ENCODE measurements at places on chromosomes 11 and 22.

- no peak for DNase-seq
These were observed 22.2 kb upstream of the ZNF143 start for GRCh38 chr11:9438611-9439010.

- peak; percentile 90 for DNase-seq
These were observed 657 bp upstream of the MAPK8IP2 start for GRCh38 chr22:50599816-50600455.

DNA sequence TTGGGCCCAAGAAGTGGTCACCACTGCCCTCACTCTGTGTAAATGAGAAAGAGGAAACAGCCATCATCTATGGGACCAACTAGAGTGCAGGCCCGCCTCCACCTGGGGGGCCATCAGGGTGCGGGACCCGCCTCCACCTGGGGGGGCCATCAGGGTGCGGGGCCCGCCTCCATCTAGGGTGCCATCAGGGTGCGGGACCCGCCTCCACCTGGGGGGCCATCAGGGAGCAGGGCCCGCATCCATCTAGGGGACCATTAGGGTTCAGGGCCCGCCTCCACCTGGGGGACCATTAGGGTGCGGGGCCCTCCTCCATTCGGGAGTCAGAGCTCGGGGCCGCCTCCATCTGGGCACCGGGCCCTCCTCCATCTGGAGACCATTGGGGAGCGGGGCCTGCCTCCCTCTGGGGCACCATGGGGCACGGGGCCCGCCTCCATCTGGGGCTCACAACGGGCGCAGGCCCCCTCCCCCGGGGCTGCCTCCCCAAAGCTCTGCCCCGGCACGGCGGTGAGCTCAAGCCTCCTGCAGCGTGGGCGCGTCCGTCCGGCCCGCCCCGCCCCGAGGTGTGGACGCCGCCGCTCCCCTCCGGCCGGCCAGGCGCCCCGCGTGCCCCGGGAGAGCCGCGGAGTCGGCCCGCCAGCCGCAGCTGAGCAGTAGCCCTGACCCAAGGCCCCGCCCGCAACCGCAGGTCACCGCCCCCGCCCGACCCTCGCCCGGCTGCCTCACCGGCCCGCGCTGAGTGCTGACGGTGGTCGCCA is 512 bp downstream of the TOLLIP start:
- no peak for DNase-seq

- no peak for DNase-seq
These were observed 37.7 kb upstream of the DMC1 start for GRCh38 chr22:38607680-38608079.

GRCh38 chr11:62410972-62411371 is 7.9 kb upstream of the SCGB1A1 start:
- no peak for DNase-seq

DNA sequence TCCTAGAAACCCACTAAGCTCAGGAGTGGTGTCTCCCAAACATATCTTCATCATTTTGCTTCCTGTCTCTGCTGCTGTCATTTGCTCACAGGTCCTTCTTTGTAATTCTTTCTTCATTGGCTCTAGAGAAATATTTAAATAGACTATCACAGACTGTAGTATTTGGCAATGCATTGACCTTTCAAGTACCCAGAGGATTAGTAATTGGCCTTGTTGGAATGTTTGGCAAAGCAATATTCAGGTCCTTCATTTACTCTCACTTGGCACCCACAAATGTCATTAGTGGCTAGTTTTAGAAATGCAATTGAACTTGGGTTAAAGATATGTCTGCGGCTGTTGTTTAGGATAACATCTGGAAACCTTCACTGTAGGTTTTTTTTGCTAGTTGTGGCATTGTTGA is 11.6 kb downstream of the OR4C5 start:
- no peak for DNase-seq

GRCh38 chr22:33081686-33082590 is 23.8 kb upstream of the SYN3 start:
- DNase-seq, result no peak

DNA sequence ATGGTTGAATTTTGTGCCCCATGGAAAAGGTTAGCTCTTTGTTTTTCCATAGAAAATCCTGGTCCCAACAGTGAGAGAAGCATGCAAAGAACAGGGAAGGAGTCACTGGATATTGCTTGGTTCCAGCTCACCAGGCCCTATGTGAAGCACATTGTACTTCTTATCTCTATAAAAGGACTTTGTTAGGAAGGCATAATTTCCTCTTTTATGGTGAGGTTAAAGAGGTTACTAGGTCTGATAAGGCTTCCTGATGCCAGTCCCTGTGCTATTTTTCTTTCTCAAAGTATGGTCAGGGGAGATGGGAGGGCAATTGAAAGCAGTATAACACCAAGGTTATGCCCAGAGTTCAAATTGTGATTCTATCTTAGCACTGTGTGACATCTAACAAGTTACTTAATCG is 162.6 kb downstream of the KIF18A start:
- DNase-seq, result no peak

DNA sequence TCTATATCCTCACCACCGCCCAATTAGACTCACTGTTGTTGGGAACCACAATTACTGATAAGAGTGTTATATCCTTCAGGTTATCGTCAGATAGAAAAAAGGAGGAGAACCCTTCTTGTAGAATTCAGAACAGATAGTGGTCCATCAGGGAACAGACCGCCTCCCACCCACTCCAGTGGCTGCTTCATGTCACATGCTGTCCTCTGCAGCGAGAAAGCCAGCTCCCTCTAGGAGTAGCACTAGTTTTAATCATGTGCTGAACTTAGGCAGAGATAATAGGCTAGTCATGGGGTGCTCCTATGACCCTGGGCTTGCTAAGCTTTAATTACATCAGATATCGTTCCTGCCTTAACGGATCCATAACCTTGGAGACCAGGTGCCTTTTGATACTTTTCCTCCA is 51.5 kb upstream of the RAB1B start:
- DNase-seq, result no peak

GRCh38 chr11:19811380-19811779 is 98.7 kb downstream of the NAV2 start:
- DNase-seq, result no peak

- DNase-seq, result no peak
These were observed 531.1 kb downstream of the TBC1D22A start for GRCh38 chr22:47293368-47294221.

- DNase-seq, result no peak
These were observed 4.5 kb upstream of the PATL1 start for GRCh38 chr11:59673291-59673690.

DNA sequence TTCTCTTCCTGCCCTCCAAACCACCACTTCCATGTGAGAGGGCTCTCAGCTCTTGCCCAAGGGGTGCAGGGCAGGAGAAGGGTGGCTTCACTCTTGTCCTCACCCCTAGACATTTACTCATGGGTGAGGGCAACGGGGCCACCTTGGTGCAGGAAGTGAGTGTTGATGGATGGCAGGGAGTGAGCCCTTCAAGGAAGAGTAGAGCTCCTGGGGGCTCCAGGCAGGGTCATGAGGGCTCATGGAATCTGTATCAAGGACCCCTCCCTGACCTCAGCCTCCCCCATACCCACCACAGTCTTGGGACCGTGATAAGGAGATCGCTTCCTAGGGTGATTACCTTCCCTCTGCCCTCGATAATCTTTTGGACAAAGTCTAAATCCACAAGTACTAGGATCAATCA is 37.8 kb downstream of the TSPAN18 start:
- DNase-seq, result no peak

GRCh38 chr11:9633679-9634078 is 30.2 kb upstream of the SWAP70 start:
- no peak for DNase-seq

DNA sequence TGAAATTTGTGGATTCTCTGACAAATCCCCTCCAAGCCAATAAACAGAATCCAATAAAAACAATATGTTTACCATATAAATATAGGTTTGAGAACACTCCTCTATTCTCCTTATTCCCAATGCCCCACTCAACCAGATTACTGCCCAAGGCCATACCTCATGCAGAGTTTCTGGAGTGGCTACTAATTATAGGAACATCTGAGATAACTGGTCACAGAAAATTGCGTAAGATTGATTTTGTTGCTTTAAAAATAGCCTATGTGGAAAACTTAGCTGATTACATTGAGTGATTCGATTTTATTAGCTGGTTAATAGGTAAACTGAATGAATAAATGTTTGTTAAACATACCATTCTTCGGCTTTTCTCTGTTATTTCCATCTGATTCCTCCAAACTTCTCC is 48.0 kb downstream of the ME3 start:
- DNase-seq, result no peak

- DNase-seq, result no peak
These were observed 14.5 kb upstream of the CYP2R1 start for GRCh38 chr11:14906578-14906977.

- DNase-seq, result no peak
These were observed 10.7 kb downstream of the TRIM29 start for GRCh38 chr11:120127236-120127635.

GRCh38 chr11:36403661-36404060 is 106.4 kb downstream of the TRAF6 start:
- no peak for DNase-seq

DNA sequence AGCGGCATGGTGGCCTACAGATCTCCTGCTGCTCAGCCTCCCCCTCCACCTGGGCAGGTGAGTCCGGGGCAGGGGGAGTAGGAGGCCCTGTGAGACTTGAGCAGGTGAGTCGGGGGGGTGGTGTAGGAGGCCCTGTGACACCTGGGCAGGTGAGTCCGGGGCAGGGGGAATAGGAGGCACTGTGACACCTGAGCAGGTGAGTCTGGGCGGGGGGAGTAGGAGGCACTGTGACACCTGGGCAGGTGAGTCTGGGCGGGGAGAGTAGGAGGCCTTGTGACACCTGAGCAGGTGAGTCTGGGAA is 299.3 kb downstream of the BRD1 start:
- DNase-seq, result no peak

- DNase-seq, result no peak
These were observed 31.6 kb upstream of the CBX7 start for GRCh38 chr22:39183991-39184585.

DNA sequence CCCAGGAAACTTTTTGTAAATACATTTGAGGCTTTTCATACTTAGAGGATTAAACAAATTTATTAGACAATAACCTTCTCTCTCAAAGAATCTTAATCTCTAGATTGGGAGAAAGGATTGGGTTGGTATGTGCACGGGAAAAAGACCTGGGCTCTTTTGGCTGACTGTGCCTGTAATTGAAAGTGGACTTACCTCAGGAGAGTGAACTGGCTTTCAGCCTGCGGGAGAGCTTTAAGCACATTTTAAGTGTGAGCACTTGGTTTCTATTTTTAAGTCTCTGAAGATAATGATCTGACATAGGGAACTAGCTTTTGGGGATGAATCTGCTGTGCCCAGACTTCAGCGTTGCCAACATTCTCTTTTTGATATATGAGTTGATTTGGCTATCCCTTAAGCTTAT is 35.8 kb downstream of the UVRAG start:
- DNase-seq, result no peak

DNA sequence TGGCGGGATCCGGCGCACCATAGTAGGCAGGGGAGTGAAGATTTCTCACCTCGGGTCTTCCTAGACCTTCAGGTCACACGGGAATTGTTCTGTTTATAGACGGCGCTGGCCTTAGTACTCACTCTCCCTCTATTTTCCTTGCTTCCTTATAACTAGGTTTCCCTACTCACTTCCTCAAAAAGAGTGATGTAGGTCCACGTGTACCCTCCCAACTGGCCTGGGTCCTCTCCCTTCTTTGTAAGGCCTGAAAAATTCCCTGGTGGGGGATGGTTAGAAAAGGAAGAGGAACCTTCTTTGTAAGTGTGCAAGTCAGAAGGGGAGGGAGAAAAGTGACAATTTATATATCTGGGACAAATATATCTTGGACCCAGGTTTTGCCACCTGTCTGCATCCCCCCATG is 2.9 kb upstream of the TMEM9B start:
- DNase-seq, result no peak

DNA sequence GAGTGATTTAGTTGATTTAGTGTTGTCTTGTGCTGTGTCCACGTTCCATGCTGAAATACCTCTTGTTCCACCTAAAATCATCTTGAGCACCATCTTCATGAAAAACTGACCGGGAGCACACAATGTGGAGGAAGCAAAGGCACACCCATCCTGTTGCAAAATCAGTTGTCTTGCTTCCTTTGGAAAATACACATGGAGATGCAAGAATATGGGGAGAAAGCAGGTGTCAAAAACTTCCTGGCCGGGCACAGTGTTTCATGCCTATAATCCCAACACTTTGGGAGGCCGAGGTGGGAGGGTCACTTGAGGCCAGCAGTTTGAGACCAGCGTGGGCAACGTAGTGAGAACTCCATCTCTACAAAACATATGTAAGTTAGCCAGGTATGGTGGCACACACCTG is 151.1 kb downstream of the C11orf91 start:
- no peak for DNase-seq

DNA sequence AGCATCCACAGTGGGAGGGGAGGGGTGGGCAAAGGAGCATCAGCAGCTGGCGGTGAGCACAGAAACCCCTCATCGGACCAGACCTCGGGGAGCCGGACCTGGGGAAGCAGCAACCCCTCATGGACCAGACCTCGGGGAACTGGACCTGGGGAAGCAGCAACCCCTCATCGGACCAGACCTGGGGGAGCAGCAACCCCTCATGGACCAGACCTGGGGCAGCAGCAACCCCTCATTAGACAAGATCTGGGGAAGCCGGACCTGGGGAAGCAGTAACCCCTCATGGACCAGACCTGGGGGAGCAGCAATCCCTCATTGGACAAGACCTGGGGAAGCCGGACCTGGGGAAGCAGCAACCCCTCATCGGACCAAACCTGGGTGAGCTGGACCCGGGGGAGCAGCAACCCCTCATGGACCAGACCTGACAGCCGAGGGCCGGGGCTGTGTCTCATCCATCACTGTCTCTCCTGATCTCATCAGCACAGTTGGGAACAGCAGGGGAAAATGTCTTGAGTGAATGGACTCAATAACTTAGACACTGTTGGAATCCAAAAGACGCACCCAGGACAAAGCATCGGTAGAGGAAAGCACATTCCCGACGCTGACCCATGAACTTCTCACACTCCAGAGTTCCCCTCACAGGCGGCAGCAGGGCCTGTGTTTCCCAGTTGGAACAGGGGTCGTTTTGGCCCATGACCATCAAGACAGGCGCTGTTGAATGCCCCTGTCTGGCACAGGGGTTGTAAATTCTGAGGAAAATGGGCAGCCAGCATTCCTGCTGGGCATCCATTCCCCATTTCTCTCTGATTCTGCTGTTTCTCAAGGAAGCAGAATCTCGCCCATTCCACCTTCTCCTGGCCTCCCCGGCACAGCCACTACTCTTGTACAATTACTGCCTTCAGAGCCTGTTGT is 1494.6 kb downstream of the TBC1D22A start:
- no peak for DNase-seq

- DNase-seq, result no peak
These were observed 269.3 kb upstream of the MPPED2 start for GRCh38 chr11:30855383-30856006.

DNA sequence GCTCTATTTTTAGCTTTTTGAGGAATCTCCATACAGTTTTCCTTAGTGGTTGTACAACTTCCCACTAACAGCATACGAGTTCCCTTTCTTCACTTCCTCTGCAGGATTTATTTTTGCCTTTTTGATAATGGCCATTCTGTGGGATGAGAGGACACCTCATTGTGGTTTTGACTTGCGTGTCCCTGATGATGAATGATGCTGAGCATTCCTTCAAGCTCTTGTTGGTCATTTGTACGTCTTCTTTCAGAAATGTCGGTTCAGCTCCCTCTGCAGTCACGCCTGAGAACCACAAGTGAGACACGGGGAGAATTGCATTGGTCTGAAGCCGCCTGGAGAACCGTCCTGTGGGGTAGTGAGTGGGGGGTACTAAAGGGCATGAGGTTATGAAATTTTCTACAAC is 2.0 kb upstream of the KRTAP5-10 start:
- DNase-seq, result peak; percentile 32

- DNase-seq, result no peak
These were observed 94.3 kb downstream of the FEZ1 start for GRCh38 chr11:125401746-125402145.

- no peak for DNase-seq
These were observed 473.7 kb downstream of the JRKL start for GRCh38 chr11:96863520-96863919.

GRCh38 chr11:2211113-2211971 is 39.7 kb upstream of the TH start:
- no peak for DNase-seq
